ENCODE measurements at places on chromosomes 16 and 17.

GRCh38 chr16:55828680-55829079 is 4.2 kb downstream of the CES1 start:
- no peak for DNase-seq

GRCh38 chr16:11183035-11183812 is 72.8 kb downstream of the SOCS1 start:
- no peak for DNase-seq

- no peak for DNase-seq
Measured at GRCh38 chr16:88315543-88316105, 67.1 kb upstream of the ZNF469 start.

GRCh38 chr16:64019339-64019738 is 1102.5 kb downstream of the CDH11 start:
- DNase-seq, result no peak

DNA sequence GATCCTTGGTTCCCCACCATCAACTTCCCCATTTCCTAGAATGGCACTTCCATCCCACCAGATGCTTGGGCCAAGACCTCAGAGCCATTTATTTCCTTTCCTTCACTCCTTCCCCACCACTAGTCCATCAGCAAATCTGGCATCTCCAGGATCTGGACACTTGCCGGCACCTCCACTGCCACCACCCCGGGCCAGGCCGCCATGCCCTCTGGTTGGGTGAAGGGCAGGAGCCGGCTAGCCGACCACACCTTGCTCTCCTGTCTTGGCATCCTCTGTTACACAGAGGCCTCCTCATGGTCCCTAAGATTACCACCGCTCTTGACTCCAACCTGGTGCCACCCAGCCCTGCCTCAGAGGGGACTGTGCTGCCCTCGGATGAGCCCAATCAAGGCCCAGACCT is 104.5 kb downstream of the RMI2 start:
- no peak for DNase-seq

- no peak for DNase-seq
Measured at GRCh38 chr17:39001703-39002637, 34.8 kb upstream of the FBXO47 start.

GRCh38 chr17:40588552-40588951 is 23.3 kb upstream of the CCR7 start:
- DNase-seq, result no peak

- no peak for DNase-seq
Measured at GRCh38 chr16:89561142-89561883, 831 bp downstream of the RPL13 start.

DNA sequence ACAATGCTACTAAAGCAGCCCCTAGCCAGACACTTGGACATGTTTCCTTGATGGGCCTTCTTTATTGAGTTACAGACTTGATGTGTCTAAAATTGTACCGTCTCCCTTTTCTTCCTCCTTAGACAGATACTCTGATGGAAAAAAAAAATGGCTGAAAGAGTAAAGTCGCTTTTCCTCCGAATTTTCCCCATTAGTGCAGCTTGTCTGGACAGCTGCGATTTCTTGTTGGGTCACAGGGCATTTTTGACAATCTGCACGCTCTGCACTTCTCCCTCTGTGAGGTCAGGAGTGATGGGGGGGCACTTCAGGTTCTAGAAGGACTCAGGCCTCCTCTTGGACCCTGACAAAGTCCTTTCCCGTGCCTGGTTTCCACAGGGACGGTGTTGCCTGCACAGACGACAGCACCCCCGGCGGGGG is 968 bp upstream of the PRKAR1A start:
- DNase-seq, result no peak

- DNase-seq, result no peak
Measured at GRCh38 chr16:78998879-78999278, 601.7 kb downstream of the MAF start.

DNA sequence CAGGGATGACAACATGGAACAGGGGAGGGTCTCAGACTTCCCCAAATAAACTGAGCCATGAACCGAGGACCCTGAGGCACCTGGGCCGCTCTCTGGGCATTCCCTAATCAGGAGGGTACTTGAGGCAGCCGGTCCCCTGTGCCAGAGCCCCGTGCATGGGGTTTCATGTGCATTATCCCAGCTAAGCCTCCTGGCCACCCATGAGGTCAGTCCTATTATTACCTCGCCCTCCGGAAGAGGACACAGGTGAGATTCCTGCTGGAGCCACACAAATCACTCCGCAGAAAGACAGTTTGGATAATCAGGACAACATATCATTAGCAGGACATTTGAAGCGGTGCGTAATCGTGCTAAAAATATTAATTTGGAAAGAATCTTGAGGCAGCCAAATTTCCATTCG is 274.0 kb downstream of the PARN start:
- DNase-seq, result no peak

- no peak for DNase-seq
Measured at GRCh38 chr17:50051606-50052005, 4.3 kb upstream of the ITGA3 start.

- no peak for DNase-seq
Measured at GRCh38 chr16:77823067-77823466, 34.7 kb downstream of the VAT1L start.

DNA sequence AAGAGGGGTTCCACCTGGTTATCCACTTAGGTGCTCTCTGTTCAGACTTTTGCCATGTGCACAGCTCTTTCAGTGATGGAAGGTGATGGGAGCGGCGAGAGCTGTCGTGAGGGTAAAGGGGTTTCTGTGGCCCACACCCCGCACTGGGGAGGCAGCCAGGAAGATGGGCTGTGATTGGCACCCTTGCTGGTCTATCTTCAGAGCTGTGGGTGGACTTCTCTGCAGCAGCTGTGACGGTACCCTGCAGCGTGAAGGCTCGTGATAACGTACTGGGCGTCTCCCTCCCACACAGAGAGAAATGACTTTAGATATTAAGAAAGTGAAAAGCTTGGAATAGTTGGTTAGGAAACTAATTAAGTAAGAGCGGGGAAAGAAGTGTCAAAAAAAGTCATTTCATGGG is 45.8 kb downstream of the MPRIP start:
- no peak for DNase-seq

- DNase-seq, result no peak
Measured at GRCh38 chr16:88799569-88800276, 3.9 kb upstream of the CDT1 start.

GRCh38 chr17:60390186-60390585 is 1.7 kb downstream of the USP32 start:
- DNase-seq, result no peak

- no peak for DNase-seq
Measured at GRCh38 chr16:841455-842060, 41.0 kb upstream of the GNG13 start.

DNA sequence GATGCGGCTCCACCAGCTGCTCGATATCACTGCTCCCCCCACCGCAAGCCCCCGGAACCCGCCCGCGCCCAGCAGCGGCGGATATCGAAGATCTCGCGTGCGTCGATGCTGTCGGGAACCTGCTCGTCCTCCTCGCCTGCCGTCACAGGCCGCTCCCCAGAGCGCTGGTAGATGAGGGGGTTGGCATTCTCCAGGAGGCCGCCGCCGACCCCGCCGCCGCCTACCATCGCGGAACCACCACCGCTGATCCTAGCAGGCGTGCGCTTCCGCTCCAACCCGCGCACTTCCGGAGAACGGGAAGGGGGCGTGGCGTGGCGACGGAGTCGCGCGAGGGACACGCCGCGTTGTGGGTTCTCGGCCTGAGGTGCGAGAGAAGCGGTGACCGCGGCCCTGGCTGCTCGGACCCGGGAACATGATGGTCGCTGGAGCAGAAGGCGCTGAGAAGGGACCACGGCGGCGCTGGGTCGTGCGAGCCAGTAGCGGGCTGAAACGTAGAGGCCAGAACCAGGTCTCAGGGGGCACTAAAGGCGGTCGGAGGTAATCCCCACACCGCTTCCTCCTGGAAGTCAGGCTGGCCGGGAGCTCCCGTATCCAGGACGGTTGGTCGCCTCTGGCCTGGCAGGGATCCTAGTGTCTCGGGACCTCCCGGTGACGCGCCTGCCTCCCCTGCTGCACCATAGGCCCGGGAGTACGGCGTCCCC is at the start of gene CIAO2B:
Gene CIAO2B (minus strand): TSS at position 265 of the 701 bp plus-strand sequence. CDS start 38 bp downstream, at position 227.
- DNase-seq, result peak; percentile 75

DNA sequence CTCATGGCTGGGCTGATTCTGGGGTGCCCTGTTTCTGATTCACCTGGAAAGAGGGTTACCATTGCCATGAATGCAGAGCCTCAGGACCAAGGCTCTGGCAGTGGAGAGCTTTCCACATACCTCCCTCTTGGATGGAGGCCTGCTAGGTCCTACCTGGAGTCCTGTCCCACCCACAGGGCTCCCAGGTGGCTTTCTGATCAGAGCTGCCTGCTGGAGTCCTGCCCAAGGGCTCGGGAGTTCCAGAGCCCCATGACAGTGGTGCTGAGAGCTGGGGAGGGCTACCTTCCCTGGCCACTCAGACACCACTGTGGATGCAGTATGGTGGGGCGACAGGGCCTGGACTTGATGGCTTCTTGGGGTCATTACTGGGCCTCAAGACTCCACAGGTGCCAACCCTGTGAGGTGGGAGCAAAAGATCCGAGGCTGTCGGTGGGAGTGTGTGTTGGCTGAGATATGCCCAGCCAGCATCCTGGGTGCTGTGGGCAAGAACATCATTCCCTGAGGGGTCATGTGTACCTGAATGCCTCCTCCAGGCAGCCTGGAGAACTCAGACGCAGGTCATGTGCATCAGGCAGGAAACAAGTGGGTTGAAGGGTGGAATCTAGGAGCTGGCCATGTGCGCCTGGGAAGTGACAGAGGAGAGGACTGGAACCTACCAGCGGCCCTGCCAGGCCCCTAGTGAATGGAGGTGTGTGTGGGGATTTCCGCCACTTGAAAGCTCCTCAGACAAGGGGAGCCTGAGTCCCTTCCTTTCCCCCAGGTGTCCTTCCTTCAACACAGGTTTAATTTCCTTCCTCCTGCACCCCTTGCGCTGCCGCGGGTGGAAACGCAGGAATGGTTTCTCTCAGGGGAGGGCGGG is 2.3 kb upstream of the WNT3 start:
- no peak for DNase-seq

DNA sequence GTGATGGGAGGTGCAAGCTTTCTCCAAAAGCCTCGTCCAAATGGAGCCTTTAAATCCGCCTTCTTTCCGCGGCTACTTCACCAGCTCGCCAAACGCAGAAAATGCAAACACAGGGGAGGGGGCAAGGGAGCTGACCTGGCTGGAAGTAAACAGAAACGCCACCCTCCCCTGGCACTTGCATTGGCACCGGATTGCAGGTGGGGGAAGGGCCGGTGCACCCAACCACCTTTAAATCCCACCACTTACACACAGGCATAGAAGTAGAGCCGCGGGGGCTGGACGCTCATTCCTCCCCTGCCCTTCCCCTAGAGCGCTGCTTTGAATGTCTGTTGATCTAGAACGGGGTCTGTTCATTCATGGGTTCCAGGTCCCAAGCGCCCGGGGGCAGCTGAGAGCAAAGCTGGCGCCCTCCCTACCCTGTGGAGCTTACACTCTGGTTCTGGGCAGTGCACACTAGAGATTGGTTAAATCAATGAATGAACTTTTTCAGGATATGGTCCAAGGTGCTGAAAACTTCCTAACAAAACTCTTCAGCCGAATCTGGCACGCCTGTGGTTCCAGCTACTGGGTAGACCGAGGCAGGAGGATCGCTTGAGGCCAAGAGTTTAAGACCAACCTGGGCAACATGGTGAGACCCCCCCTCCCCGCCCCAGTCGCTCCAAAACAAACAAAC is 920 bp upstream of the ZCCHC14 start:
- DNase-seq, result no peak

DNA sequence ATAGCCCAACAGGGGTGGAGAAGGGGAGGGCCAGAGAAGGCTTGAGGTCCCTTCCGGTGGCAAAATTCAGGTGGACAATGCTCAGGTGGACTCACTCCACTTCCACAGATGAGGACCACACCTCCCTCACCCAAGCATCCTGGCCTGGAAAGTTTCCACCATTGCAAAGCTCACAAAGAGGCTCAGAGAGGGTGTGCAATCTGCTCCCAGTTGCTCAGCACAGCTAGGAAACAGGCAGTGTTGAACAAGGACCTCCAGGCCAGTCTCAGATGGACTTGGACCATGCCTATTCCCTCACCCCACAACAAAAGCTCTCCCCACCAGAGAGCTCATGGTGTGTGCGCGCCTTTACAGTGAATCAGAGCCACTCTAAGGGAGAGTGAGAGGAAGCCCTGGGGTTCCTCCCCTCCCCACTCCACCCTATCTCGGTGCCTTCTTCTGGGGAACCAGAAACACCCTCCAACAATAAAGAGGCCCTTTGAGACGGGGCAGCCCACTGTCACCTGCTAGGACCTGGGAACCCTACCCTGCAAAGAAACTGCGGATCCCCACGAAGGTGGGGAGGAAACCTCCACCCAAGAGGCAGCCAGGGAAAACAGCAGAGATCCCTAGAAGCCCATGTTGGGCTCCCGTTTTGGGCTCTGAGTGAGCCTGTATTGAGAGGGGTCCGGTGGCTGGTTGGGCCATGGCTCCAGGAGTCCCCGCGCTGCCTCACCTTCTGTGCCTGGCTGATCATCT is 1.6 kb downstream of the FAM83G start:
- DNase-seq, result no peak

GRCh38 chr17:55420067-55420775 is 1.4 kb downstream of the MMD start:
- DNase-seq, result no peak

- DNase-seq, result no peak
Measured at GRCh38 chr17:82944990-82945389, 105.2 kb upstream of the ZNF750 start.

GRCh38 chr17:4509401-4509800 is 10.7 kb downstream of the SPNS2 start:
- no peak for DNase-seq

GRCh38 chr16:65981057-65981456 is 385.4 kb upstream of the CDH5 start:
- DNase-seq, result no peak
